ENCODE measurements at places on chromosomes 2 and 18. TPM values are rescaled to one million over a fixed set of nuclear protein-coding genes. Genes with fewer than 3 reads are reported as not detected.

The TTN gene
- total RNA-seq, result 11.4 TPM

The MAP3K19 gene
- not detected for total RNA-seq

The GPR39 gene
- not detected for total RNA-seq

The DYNC2LI1 gene
- total RNA-seq, result 2.8 TPM

The KLHL41 gene
- not detected for total RNA-seq

The SESTD1 gene
- 15.4 TPM for total RNA-seq

The POTEI gene
- total RNA-seq, result not detected

The CSRNP3 gene
- not detected for total RNA-seq

The SERPINB3 gene
- total RNA-seq, result not detected

The ANKRD62 gene
- not detected for total RNA-seq

The GMCL1 gene
- 31.6 TPM for total RNA-seq

The NLRC4 gene
- not detected for total RNA-seq

The RBM43 gene
- total RNA-seq, result 4.4 TPM

The SLC4A3 gene
- total RNA-seq, result not detected

The CXCR4 gene
- 219 TPM for total RNA-seq

The SLC35F6 gene
- total RNA-seq, result 21.0 TPM

The LIMS2 gene
- total RNA-seq, result 35.3 TPM

The ACVR1C gene
- 0.73 TPM for total RNA-seq

The KCNE4 gene
- not detected for total RNA-seq

The MYCN gene
- total RNA-seq, result not detected

The TCF4 gene
- 0.21 TPM for total RNA-seq

The MREG gene
- total RNA-seq, result 10.9 TPM

The OTX1 gene
- total RNA-seq, result not detected

The HOXD13 gene
- not detected for total RNA-seq

The NPPC gene
- 1.4 TPM for total RNA-seq

The C2orf72 gene
- total RNA-seq, result 0.16 TPM

The CYTIP gene
- total RNA-seq, result 227 TPM

The LMAN1 gene
- total RNA-seq, result 57.2 TPM

The KCNK3 gene
- total RNA-seq, result not detected

The SETBP1 gene
- 8.4 TPM for total RNA-seq

The SERPINB11 gene
- not detected for total RNA-seq

The DCDC2C gene
- total RNA-seq, result not detected
